Stimulated activated CD4-positive, alpha-beta T cell treated with anti-CD3 and anti-CD28 coated beads, Interleukin-12 subunit alpha, Interleukin-12 subunit beta, amount 100 ng/mL, for 48 hours (primary cell): ENCODE measurements at places on chromosomes 4 and X.

DNA sequence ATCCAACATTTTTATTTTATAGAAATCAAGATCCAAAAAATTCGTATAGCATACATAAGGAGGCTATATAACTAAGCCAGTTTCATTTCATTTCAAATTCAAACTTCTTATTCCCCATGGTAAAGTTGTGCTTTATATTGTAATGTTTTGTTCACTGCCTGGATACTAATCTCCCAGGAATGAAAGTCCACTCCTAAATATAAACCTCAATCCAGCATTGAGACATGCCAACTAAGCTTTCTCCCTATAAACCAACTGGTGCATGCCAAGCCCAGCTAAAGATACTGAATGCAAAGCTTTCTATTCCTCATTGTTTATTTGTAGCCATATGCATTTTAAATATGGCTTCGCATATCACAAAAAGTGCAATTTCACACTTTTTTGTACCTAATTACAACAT lies 63.8 kb upstream of the INPP4B start:
- no peak for DNase-seq

DNA sequence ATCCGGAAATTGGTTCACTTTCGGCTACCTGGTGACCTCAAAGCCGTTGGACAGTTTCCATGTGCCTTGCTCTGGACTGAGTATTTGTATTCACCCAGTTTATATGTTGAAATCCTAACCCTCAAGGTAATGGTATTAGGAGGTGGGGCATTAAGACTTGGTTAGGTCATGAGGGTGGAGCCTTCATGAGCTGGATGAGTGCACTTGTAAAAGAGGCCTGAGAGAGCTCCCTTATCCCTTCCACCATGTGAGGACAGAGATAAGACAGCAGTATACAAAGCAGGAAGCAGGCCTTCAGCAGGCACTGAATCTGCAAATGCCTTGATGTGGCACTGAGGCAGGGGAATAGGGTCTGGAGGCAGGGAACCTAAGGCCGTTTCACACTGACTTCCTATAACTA lies 5.3 kb upstream of the OPHN1 start:
- DNase-seq: no peak

DNA sequence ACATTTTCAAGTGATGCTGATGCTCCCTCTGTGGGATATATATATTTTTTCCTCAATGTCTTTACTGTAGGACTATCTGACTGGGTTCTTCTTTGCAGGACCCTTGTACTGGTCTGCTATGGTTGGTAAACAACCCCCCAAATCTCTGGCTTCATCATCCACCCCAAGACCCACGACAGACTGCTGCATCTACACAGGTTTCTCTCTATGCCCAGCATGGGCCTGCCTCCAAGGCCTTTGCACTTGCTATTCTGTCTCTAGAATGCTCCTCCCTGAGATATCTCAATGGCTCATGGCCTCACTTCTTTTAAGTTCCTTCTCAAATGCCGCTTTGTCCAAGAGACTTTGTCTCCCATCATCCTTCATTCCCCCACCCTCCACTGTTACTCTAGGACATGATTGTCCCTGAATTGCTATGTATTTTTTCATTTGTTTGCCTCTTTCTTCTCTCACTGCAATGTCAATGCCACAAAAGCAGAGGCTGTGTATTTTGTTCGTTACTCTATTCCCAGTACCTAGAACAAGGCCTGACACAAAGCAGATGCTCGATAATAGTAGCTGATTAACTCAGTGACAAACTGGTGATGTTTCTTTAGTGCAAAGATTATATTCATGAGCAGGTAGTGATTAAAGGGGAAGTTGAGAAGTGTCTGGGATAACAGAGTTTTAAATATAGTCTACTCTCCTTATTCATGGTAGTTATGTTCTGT lies 6.6 kb downstream of the EVC start:
- no peak for DNase-seq

GRCh38 chr4:24211856-24212255 lies 322.0 kb upstream of the PPARGC1A start:
- no peak for DNase-seq

DNA sequence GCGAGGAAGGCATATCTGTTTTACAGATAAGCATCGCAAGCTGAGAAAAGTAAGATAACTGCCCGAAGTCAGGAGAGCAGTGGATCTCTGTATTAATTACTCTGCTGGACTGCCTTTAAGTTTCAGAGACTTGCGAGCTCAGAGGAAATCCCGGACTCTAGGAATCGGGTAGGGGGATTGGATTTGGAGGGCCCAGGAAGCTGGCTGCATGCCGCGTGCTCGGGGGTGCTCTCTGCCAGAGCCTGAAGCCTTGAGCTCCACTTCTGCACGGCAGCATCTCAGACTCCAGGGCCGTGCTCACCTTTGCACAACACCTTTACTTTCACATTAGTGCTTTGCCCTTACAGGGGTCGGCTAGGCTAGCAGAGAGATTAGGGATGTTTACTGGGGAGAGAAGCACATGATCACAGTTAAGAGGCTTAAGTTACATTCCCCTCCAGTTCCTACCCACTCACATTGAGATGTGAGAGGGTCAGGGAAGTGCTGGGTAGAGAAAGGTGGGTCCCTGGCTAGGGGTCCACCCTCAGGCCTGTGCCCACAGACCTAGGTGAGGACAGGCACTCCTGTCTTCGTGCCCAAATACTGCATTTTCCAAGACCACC lies 57.0 kb downstream of the TRIML1 start:
- DNase-seq: no peak

GRCh38 chr4:85445050-85445639 lies 29.8 kb upstream of the ARHGAP24 start:
- DNase-seq: no peak

DNA sequence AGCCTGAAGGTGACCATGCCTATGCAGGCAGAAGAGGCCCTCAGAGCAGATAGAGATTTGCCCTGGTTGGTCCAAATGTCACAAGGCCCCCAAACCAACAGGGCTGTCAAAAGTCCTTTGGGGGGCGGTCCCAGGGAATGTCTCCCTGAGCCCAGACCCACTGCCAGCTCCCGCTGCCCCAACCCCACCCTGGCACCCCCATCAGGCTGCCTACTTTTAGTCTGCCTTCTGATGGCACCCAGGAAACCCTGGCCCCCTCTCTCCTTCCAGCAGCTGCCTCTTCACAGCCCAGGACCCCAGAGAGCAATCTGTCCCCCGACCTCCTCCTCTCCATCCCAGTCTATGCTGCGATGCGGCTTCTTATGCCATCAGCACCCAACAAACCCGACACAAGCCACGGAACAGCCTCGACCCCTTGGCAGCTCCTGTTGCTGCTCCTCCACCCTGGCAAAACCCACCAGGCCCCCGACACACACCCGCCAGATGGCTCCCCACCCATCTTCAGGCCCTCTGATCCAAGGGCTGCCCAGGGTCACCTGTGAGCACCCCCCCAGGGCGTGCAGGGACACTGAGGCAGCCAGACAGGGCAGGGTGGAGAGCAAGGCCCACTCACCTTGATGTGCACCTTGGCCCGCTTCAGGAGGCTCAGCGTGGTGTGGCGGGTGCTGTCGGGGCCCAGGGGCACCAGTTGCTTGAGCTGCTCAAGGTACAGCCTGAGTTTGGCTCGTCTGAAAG lies 9.9 kb downstream of the MXD4 start:
- no peak for DNase-seq

DNA sequence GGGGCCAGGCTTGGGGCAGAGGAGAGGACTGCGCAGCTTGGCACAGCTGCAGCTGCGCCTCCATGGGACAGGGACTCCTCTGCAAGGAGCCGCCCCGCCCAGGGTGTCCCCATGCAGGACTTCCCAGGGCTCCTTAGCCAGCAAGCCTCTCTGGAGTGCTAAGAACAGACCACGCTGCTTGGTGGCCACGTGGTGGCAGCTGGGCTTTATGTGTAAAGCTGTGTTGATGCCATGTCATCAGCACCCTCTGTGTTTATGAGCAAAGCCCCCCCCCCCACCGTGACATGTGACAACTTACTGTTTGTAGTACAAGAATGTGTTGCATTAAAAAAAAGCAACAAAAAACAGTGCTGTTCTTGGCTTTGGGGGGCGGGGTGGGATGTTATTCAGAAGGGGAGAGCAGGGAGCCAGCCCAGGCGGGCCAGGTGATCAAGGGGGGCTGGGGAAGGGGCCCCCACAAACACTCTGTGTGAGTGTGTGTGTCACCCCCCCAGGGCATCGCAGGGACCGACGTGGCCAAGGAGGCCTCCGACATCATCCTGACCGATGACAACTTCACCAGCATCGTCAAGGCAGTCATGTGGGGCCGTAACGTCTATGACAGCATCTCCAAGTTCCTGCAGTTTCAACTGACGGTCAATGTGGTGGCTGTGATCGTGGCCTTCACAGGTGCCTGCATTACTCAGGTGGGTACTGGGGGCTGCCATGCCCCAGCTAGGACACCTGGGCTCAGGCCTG lies 40.3 kb downstream of the ATP2B3 start:
- DNase-seq: no peak

GRCh38 chr4:74097631-74098426 lies 1.2 kb downstream of the CXCL2 start:
- no peak for DNase-seq

- DNase-seq: no peak
These were observed 21.9 kb downstream of the MSN start for GRCh38 chrX:65689377-65689776.

- no peak for DNase-seq
These were observed 211.5 kb downstream of the PDGFRA start for GRCh38 chr4:54440394-54441136.

DNA sequence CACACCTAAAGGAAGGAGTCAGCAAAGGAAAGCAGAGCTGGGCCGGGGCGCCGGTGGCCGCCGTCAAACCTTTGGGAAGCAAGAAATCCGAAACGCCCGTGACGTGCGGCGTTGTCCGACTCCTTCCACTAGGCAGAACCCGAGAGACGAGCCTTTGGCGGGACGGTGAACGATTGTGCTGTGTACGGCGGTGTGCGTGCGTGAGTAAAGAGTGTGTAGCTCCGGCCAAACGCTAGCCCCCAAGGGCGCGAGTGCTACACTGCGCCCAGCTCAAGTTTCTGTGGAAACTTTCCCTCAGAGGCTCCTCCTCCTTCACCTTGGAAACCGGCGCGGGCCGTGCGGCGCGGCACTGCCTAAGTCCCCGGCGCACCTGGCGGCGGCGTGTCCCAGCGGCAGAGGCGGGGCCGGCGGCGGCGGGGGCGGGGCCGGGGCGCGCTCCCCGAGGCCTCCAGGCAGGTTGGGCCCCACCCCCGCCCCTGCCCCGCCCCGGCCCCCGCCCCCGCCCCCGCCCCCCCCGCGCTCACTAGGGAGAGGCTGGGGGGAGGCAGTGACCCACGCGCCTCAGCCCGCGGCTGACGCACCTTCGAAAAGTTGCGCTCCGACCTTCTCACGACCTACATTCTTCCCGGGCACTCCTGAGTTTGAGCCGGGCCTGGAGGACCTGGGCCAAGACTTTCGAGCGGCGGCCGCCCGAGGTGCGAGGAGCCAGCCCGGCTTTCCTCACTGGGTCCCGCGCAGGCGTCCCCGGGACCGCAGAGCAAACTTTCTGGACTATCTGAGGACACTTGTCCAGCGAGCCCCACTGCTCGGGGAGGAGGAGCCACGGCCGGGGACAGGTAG lies at the start of gene FHIP1A:
Gene FHIP1A (plus strand): TSS at position 547 of the 840 bp plus-strand sequence. CDS start 157,084 bp downstream, outside the sequence.
- DNase-seq: peak; percentile 46

GRCh38 chrX:42973321-42973720 lies 195.4 kb upstream of the PPP1R2C start:
- no peak for DNase-seq

- no peak for DNase-seq
These were observed 466.1 kb downstream of the DTHD1 start for GRCh38 chr4:36747277-36748129.

DNA sequence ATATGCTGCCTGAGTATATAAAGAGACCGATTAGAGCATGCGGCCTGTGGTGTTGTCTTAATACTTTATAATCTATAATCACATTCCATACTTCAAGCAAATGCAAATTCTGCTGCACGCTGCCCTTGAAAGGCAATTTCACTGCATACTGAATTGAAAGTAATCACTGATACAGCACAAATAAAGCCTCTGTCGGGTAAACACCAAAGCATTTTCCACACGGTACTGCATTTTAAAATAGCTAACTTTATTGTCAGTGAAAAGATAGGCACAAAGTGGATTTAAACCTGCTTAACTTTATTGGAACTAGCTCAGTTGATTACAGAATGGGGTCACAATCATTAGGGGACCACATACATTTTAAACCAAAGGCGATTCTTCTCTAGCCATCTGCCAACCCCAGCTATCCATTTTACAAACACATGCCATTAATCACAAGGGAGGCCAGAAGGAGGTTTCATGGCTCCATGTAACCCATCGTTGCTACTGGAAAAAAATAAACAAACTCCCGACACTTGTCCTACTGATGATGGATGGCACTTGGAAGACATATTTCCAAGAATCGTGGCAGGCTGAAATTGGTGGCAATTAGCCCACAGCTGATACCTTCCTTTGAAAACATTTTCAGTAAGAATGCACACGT lies 65.9 kb downstream of the AMOT start:
- DNase-seq: no peak

DNA sequence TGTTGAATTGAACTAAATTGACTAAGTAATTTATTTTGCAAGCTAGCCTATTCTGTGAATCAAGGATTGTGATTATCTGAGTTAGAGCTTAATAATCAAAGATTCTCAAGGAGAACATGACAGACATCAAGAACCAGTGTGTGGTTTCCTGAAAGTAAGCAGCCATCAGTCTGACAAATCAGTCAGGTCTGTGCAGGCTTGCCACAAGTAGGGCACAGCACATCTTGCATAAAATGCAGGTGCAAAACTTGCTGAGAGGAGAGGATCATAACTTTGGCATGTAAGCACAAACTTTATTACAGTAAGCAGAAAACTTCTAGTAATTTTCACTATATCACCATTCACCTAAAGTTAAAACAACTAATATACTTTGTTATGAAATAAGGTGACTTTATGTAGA lies 22.5 kb downstream of the FAM241A start:
- DNase-seq: no peak

DNA sequence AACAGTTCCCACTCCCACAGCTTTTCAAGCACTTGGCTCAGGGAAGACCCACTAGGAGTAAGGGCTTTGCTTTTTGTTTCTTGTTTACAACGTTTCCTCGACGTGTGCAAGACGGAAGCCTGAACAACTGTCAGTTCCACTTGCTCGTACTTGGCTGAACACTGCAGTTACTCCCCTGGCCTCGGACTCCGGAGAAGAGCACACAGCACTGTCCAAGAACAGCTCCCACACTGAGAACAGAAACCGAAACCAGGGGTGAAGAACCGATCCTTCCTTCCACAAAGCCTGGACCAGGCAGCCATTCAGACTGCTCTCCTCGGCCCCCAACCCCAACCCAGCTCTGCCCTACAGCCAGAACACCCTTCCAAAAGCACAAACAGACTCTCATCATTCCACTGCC lies 25.5 kb downstream of the IRF2 start:
- no peak for DNase-seq

DNA sequence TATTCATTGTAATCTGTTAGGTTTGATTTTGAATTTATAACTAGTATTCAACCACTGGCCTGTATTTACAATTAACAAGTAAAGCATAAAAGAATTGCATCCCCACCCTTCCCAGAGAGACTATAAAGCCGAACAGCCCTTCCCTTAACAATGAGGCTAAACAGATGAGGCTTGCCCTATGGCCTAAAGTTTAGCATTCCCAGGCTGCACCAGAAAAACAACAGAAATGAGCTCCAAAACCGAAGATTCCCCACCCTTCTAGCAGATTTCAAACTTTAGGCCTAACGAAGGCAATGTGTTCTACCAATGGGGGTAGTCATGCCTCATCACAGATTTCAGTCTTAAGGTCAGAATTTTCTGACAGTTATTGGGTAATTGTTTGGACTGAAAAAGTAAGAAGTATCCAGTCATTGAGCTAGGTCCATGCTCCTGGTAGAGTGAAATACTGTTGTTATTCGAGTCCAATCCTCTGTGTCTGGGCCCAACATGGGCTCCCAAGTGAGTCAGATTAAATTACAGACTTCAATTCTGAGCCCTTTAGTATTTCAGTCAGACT lies 197.6 kb downstream of the ANTXR2 start:
- DNase-seq: no peak
